ENCODE measurements at places on chromosomes 11 and 22.

- peak; percentile 74 for DNase-seq
These were observed 841 bp downstream of the RIC8A start for GRCh38 chr11:208181-208916.

DNA sequence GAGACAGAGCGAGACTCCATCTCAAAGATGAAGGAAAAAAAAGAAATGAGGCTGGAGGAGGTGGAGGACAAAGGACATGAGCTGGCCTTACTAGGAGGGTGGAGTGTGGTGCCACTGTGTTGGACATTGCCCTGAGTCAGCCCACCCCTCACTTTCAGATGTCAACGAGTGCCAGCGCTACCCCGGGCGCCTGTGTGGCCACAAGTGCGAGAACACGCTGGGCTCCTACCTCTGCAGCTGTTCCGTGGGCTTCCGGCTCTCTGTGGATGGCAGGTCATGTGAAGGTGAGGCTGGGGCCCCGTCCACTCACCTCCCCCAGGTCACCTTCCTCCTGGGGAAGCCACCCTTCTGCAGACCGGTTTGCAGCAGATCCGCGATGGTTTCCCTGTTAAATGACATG is 40.6 kb downstream of the FBLN1 start:
- no peak for DNase-seq

DNA sequence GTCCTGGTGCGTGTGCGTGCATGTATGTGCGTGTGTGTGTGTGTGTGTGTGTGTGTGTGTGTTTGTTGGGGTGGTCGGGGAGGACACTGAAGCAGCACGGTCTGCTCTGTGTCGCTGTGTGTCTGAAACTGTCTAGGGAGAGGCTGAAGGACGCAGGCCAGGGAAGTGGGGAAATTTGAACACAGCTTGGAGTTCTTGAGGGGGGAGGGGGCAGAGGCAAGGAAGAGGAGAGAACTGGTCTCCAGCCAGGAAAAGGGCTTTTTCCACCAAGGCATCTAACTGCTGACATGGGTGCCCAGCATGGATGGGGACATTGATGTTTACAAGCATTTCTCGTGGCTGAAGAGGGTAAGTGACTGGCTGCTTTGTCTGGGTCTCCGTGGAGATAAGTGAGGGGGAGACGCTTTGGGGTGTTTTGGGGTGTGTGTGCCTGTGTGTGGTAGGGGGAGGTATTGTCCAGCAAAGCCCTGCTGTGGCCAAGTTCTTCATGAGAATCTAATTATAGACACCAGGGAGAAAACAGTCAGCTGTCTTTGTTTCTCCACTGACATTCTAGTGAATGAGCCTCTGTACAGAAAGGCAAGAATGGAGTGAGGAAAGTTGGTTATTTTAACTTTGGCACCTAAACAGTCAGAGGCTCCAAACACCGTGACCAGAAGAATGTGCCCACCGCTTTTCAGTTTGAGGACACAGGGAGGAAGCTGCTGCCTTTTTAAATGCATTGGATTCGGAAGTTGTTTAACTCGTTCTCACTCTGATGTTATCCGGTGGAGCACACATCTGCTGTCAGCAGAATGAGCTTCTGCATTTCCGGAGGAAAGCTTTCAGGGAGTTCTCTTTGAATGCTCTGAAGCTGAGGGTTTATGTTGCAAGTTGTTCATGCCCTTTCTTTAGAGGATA is 63.7 kb downstream of the PPFIBP2 start:
- DNase-seq, result peak; percentile 58

DNA sequence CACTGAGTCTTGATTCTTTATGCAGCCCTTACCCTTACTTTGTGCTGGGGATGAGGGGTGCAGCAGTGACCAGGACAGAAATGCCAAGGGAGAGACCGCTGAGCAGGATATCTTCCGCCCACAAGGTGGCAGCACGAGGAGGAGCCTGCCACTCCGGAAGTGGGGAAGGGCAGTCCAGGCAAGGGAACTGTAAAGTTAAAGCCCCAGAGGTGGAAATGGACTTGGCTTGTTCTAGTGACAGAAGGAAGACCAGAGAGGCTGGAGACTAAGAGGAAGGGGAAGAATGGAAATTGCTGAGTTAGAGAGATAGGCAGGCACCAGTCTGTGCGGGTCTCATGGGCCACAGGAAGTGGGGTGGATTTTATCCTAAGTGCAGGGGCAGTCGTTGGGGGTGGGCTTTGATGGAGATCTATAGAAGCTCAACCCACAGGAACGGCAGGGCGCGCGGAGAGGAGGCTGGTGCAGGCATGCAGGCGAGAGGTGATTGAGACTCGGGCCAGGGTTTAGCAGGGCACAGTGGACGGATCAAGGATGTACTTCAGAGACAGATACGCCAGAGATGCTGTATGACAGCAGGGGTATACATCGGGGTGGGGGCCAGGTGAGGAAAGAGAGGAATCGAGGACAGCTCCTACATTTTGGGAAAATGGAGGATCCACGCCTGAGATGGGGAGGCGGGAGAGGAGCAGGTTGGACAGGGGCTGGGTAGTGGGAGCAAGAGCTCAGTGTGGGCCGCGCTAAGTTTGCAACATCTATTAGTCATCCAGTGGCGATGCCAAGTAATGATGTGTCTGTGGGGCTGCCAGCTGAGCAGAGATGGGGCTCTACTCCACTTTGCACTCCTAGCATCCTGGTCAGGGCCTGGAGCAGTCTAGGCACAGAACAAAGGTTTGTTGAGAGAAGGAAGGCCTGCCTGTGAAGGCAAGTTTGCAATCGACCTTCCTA is 3.3 kb upstream of the GRK2 start:
- DNase-seq, result peak; percentile 82

GRCh38 chr11:92409355-92409754 is 184.7 kb downstream of the FAT3 start:
- no peak for DNase-seq

GRCh38 chr11:94178331-94178730 is 49.7 kb downstream of the PANX1 start:
- no peak for DNase-seq

GRCh38 chr11:2590965-2591754 is 108.6 kb downstream of the KCNQ1OT1 start:
- DNase-seq, result peak; percentile 1

Measured in thyroid gland (tissue), 4 donors.